ENCODE measurements at places on chromosomes 3 and 15.

DNA sequence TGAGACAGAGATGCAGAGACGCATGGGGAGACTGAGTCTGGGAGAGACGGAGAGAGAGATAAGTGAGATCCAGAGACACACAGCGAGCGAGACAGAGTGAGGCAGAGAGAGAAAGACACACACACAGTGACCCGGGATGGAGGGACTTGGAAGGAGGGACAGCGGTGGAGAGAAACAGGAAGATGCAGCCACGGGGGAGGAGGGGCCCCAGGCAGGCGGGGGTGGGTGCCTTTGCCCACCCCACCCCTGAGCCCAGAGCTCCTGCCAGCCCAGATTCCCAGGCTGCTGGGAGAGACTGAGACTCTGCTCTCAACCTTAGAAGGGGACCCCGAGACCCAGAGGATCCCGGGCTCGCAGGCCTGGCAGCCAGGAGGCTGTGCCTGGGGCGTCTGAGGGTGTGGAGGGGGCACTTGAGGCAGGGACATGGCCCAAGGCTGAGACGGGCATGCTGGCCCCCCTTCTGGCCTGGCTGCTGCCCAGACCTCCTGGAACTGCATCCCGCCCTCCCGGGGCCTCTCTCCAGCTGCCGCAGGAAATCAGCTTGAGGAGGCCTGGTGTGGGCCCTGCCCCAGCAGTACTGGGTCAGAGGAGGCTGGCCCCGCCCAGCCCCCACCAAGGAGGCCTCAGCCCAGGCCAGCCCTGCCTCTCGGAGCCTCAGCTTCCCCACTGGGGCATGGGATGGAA lies 18.1 kb downstream of the H1-8 start:
- DNase-seq = peak; percentile 78

DNA sequence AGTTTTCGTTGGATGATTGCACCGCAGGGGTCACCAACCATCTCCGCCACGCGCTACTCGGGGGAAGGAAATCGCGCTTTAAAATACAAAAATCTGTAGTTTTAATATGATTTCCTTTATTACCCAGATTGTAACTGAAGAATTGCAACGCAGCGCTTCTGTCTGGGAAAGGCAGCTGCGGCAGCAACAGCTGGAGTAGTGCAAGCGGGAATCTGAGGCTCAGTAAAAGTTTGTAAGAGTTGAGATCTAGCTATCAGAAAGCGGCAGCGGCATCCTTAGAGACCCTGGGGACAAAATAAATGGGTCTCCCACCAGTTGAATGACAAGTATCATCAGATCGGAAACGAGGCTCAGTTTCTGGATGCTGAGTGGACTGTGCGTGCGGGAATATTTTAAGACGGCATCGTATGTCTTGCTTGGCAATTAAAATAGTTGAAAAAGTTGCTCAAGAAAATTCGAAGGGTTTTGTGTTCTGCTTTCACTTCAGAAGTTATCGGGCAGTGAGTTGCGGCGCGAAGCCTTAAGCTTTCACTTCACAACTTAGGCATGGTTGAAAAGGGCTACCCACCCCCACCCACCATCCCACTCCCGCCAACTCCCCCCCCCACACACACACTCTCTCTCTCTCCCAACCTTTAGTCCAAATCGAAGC lies 2.7 kb downstream of the MECOM start:
- peak; percentile 38 for DNase-seq

DNA sequence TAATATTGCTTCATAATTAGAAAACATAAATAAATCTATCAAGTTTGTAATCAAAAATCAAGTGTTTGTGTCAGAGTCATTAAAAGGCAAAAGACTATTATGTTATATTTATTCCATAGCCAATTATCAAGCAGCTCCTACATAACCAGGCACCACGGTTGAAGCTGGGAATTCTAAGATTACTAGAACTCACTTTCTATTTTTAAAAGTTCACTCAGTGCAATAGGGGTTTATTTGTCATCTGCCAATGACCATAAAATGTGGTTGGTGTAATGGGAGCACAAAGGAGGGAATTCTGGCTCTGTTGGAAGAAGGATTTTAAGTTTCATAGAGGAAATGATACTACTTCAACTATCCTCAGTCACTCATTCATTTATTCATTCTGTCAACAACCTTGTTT lies 57.7 kb downstream of the TRIM69 start:
- no peak for DNase-seq

DNA sequence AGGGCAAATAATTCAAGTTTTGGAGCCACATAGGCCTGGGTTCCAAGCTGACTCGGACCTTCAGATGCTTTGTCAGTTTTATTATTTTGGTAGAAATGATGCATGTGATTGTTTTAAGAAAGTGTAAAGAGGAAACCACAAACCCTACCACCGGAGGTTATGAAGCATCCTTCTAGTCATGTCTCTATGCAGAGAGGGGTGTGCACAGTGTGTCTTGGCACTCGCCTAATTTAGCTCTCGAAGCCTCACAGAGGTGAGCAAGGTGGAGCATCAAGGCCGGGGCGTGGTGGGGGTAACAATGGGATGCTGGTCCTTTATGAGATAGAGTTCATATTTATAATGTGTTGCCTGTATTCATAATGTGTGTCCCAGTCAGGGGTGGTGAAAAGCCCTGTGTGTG lies 63.7 kb upstream of the SMAD6 start:
- DNase-seq = no peak

- DNase-seq = no peak
These were observed 23.5 kb upstream of the TBC1D5 start for GRCh38 chr3:17765819-17766472.

DNA sequence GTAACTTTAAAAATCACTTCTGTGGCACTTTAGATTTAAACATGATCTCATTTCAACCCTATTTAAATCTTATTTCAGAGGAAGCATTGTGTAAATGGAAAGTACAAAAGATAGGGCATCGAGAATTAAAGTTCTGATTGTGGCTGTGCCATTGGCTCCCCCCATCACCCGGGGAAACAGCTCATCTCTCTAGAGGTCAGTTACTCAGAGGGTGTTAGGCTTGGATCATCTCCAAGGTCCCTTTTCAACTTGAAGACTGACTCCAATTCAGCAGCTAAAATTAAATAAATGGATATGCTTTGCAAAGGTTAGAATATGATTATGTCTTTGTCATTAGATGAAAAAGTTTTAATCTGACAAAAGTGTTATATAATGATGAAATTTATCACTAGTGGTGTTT lies 20.1 kb downstream of the CADM2 start:
- DNase-seq = no peak

- DNase-seq = no peak
These were observed 5.1 kb downstream of the HEMK1 start for GRCh38 chr3:50574444-50574831.

DNA sequence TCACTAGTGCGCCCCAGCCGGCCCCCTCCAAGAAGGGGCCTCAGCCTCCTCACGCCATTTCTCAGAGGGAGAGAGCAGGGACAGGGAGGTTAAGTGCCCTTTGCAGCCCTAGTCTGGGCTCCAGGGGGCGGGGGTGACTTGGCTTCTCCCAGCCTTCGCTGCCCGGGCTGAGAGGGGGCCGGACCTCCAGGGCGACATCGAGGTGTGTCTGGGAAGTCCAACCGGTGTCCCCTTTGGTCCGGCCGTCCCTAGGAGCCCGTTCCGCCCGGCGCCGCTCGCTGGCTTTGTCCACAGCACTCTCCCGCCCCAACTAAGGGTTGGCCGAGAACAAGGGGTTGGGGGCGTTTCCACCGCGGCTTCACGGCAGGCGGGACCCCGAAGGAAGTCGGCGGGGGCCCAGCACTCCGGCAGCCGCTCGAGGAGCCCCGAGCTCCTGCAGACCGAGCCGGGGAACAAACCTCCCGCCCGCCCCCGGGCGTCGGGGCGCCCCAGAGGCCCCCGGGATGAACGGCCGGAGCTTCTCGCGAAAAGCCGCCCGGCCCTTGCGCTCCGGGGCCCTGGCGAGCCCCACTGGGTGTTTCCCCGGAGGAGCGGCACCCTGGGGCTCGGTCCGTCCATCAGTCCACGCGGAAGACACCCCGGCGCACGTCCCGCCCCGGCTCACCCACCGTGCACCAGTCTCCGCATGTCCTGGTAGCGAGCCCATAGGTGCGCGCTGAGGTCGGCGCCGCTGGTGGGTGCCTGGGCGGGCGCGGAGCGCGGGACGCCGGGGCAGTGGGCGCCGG lies 627 bp downstream of the NT5DC2 start:
- DNase-seq = peak; percentile 46

- no peak for DNase-seq
These were observed 49.2 kb downstream of the PROS1 start for GRCh38 chr3:93924491-93924890.

DNA sequence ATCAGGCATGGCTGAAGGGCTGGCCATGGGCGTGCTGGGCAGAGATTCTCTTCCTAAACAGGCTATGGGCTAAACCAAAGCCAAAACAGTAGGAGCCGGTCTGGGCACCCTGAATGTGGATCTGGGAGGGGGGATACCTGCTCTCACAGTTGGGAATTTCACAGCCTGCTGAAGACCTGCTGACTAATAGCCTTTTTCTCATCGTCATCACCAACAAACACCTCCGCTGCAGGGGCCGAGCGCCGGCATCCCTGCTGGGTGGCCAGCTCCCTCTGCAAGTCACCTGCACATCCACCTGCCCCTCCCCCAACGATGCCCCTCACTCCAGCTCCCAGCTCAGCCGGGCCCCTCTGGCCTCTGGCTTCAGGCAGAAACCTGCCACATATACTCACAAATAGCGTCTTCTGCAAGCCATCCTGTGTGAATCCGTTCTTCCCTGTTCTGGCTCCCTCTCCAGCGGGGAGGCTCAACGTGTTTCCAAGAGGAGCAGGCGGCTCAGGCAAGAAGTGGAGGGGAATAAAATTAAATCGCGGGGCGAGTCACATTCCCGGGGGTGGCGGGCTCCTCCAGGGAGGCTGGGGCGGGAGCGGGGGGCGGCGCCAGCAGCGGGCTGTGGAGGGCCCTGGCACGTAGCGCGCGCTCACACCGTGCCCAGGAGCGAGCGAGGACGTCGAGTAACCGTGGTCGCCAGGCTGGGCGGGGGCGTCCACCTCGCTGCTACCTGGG lies 466 bp downstream of the IQSEC1 start:
- no peak for DNase-seq

DNA sequence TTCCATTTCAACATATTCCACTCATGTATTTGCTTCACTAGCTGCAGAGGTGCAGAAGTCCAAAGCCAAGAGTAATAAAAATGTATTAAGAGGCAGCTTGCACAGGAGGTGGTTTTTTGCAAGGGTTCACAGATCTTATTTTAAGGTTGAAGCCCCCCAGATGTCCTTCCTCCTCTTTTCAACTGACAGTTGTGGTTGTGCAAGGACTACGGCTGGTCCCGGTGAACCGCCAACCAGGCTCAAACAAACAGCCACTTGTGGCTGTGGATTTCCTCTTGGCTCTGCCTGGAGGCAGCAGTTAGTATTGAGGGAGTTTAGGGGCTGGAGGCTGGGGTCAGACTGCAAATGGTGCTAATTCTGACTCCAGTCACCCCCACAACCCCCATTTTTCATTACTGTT lies 240.7 kb upstream of the TBC1D5 start:
- no peak for DNase-seq

- DNase-seq = no peak
These were observed 1.3 kb upstream of the IL16 start for GRCh38 chr15:81195339-81195864.

DNA sequence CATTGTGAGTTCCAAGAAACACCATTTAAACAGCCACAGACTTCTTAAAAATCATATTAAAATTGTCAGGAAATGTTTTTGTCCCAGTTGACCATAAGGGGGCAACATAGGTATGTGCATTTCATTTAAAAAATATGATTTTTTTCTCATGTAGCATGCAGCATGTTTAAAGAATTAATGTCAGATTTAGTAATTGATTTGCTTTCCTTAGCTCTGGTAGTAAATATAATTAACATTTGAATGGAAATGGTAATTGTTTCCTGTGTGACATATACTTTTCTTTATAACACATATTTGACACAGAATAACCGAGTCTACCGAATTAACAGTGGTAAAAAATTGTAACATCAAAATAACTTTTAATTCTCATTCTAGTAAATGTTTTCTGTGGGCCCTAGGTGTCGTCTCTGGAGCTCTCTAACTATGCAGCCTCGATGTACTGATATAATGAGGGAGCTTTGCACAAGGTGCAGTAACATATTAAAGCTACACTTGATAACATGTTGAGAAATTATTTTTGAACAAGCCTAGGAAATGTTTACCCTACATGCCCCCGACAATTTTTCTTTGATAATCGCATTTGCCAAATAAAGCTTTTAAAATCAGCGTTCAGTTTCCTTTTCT lies 34.9 kb downstream of the NXPE3 start:
- peak; percentile 39 for DNase-seq

DNA sequence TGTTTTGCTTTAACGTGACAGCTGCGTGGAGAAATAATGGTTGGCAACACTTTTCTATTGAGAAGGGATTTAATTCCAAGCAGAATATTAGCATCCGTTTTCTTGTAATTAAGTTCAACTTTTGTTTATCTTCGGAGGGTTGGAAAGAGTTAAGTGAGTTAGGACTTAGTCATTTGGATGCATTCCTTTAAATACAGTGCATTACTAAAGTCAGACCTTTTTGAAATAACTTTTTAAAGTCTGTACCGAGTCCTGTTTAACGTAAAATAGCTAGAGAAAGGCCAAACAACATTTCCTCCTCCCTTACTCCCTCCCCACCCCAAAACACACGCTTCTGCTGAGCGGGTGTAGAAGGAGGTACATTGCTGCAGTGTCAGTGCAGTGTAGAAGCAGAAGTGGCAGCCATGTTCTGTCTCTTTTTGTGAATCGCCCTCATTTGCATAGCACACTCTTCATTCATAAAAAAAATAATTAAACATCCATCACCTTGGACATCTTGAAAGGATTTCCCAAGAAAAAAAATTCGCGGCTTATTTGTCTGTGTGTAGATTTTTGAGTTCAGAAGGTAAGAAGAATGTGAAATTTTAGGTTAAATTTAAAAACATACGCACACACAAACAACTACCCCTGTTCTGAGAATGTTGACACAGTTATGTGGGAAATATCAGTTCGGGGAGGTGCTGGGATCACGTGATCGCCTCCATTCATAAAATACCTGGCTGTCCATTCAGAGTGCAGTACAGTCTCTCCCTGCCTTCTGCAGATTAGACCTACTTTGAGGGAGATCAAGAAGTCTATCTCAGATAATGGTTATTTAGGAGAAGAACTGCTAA lies 1.6 kb downstream of the SPRED1 start:
- peak; percentile 76 for DNase-seq

DNA sequence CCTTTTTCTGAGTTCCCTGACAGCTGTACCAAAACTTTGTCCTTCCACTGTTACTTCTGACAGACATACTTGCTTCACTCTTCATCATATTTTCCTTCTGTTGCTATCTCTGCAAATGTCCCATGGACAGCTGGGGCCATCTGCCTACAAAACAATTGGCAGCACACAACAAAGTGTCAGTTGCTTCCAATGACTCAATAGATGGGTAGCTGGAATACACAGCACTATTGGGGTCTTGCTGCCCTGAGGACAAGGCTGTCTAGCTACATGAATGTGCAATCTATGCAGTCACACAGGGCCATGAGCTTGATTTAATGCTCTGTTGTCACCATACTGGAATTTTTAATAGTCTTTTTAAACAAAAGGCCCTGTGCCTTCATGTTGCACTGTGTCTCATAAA lies 192.8 kb downstream of the DTWD1 start:
- DNase-seq = no peak

DNA sequence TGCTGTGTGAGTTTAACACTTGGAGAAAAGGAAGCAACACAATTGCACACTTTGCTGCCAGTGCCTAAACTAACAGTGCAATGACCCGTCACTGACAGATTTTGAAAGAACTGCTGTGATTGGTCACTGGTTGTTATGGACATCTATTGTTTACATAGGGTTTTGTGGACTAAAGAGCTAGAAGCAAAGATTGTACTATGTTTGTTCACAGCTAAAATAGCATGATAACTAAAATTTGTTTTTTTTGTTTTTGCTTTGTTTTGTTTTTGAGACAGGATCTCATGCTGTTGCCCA lies 112.4 kb upstream of the GOLGA8J start:
- DNase-seq = peak; percentile 11
